Activated T-cell treated with anti-CD3 and anti-CD28 coated beads for 1 hour (primary cell): ENCODE measurements at places on chromosomes 3 and 15.

GRCh38 chr3:146550743-146551510 lies 6.5 kb upstream of the PLSCR1 start:
- no peak for DNase-seq

DNA sequence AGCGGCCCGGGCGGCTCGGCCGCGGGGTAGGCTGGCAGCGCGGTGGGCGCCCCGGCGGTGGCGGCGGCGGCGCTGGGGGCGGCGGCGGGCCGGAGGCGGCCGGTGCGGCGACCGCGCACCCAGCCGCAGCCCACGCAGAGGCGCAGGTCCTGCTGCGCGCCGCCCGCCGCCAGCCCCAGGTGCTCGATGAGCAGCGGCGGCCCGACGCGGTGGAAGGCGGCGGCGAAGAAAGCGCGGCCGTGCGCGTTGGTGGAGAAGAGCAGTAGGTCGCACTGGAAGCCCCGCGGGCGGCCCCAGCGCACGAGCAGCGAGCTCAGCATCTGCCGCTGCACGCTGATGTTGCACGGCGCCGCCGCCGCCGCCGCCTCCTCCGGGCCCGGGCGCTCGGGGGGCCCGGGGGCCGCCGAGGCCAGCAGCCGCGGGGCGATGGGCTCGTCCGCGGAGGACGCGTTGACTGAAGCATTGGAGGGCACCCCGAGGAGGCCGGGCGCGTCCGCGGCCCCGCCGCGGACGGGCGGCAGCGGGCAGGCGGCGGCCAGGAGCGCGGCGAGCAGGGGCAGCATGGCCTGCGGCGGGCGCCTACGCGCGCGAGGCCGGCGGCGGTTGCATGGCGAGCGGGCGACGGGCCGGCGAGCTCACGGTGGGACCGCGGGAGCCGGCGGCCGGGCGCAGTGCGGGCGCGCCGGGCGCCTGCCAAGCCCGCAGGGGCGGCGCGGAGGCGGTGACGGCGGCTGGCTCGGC lies 452 bp downstream of the TMEM158 start:
- DNase-seq: peak; percentile 26

DNA sequence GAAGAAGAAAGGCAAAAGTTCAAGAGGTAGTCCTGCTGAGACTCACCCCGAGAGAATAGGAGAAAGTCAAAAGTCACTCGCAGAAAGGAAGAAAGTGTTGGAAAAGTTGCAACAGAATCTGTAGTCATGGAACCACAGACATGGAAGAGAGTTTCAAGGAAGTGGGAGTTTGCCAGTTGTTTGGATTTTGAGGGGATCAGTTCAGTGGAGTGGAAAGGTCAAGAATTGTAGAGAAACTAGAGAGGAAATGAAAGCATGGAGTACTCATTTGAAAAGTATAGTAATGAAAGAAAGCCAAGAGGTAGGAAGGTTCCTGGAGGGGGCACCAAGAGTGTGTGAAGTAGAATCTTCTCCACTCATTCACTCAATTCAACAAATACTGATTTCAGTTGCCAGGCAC lies 34.7 kb downstream of the SPTSSB start:
- no peak for DNase-seq

GRCh38 chr3:64595253-64595694 lies 92.5 kb downstream of the ADAMTS9 start:
- DNase-seq: no peak

- no peak for DNase-seq
Observed at GRCh38 chr15:98610991-98611390, 37.3 kb upstream of the IGF1R start.

- peak; percentile 9 for DNase-seq
Observed at GRCh38 chr15:76904461-76905012, 603 bp downstream of the SCAPER start.

GRCh38 chr3:55819005-55819404 lies 331.9 kb upstream of the WNT5A start:
- DNase-seq: no peak

GRCh38 chr3:74590620-74591262 lies 23.7 kb downstream of the CNTN3 start:
- no peak for DNase-seq

GRCh38 chr15:31223478-31224350 lies 102.9 kb upstream of the KLF13 start:
- no peak for DNase-seq

- DNase-seq: no peak
Observed at GRCh38 chr15:65372787-65373067, 5.1 kb downstream of the IGDCC3 start.

DNA sequence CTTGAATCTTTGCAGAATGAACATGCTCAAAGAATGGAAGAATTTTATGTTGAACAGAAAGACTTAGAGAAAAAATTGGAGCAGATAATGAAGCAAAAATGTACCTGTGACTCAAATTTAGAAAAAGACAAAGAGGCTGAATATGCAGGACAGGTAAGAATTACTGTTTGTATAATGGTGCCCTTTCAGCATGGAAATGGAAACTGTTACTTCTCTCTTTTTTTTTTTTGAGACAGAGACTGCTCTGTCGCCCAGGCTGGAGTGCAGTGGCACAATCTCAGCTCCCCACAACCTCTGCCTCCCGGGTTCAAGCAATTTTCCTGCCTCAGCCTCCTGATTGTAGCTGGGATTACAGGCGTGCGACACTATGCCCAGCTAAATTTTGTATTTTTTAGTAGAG lies 27.6 kb upstream of the CLDN11 start:
- no peak for DNase-seq

GRCh38 chr15:58258501-58259292 lies 120.5 kb downstream of the AQP9 start:
- DNase-seq: no peak

DNA sequence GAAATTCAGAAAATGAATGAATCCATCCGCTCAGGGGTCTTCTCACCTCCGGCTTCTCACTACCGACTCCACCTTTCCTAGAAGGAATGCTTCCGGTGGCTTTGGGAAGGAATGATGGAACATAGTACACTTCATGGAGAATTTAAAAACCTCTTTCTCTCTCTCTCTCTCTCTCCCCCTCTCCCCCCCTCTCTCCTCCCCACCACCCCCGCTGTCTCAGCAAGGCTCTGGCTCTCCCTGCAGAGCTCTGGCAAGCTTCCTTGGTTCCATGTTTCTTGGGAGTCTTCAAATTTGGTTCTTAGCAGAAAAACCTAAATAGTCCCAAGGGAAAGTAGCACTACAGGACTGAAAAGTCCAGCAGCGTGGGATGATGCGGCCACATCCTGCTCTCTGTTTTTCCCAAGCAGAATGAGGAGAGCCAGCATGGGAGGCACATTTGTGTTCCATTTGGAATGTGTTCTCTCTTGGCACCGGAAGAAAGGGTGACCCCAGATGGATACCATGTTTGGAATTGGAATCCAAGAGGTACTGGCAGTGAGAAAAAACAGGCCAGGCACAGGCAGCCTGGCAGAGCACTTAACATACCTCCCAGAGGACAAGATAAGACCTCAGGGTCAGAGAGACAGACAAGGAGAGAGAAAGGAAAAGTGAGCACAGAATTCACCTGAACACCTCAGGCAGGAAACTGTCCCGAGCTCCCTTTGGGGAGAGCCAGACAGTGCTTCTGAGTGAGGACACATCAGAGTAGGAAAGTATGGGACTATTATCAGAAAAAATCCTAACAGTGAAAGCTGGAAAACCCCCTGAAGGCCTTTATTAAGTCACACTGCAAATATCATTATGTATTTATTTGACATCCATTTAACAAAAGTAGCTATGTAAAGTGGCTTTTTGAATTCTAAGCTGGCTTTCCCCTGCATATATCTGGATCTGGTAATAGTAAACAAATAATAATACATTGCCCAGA lies at the start of gene POPDC2:
Gene POPDC2 (minus strand): TSS at position 116 of the 967 bp plus-strand sequence. CDS start 166 bp downstream, outside the sequence.
- DNase-seq: no peak

- DNase-seq: no peak
Observed at GRCh38 chr15:40680151-40680550, 14.8 kb upstream of the RAD51 start.

GRCh38 chr3:154602241-154602640 lies 172.3 kb upstream of the GPR149 start:
- DNase-seq: no peak

DNA sequence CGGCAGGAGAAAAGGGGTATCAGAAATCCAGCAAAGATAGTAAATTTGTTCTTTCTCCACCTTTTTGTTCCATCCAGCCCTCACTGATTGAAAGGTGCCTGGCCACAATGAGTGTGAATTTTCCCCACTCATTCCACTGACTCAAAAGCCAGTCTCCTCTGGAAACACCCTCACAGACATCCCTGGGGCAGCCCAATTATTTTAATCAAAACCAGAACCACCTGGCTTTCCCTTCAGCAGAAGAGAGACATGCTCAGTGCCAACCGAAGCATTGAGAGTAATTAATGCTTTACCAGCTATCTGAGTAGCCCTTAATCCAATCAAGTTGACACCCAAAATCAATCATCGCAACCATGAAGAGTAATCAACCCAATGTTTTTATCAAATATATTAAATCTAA lies 1129.6 kb upstream of the GBE1 start:
- DNase-seq: no peak

DNA sequence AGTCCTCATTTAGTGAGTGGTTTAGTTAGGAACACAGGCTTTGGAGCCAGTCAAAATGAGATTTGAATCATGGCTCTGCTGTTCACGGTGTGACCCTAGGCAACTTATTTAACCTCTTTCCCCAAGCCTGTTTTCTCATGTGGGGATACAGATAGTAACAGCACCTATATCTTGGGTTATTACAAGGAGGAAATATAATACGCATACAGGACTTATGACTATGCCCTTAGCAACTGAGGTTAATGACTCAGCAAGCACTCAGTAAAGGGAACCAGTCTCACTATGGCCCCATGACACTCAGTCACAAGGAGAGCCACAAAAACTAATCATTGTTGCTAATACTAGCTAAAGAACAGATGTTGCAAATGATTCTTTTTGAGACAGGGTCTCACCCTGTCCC lies 45.9 kb downstream of the SUMF1 start:
- DNase-seq: no peak

- DNase-seq: no peak
Observed at GRCh38 chr3:45560281-45560971, 34.1 kb upstream of the LIMD1 start.

DNA sequence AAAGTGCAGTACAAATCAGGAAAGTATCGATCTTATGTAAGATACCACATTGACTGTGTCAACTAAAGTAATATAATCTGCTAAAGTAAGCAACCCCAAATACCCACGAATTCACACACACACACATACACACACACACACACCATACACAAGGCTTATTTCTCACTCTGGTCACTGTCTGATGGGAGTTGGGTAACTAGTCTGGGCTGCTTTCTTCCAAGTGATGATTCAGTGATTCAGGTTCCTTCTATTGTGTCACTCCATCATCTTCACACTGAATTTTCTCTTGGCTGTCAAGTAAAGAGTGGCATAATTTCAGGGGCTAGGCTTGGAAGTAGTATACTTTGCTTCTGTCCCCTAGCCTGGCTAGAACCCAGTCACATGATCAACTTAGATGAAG lies 104.8 kb upstream of the CCDC54 start:
- no peak for DNase-seq

GRCh38 chr3:141338881-141339280 lies 29.4 kb upstream of the ZBTB38 start:
- DNase-seq: no peak

- DNase-seq: no peak
Observed at GRCh38 chr3:142981108-142981507, 17.6 kb upstream of the PAQR9 start.

- DNase-seq: no peak
Observed at GRCh38 chr3:8460815-8461456, 40.7 kb upstream of the LMCD1 start.

- DNase-seq: no peak
Observed at GRCh38 chr15:77346245-77347036, 73.5 kb downstream of the PEAK1 start.

- DNase-seq: no peak
Observed at GRCh38 chr3:185640308-185640707, 54.2 kb downstream of the SENP2 start.

DNA sequence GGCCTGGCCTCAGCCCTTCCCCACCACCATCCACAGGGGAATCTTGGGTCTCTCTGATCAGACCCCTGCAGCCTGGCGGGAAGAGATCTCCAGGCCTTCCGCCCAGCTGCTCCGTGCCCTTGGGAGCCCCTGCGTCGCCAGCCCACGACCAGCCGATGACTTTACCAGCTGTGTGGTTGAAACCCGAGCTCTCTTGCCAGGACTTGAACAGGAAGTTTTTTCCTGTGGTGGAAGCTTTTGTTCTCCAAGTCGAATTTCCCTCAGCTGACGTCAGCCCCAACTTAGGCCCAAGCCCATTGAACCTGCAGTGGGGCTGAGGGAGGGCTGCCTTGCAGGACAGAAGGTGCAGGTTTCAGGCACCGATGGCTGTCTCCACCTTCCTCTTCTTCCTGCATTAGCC lies 51.7 kb upstream of the SMAD3 start:
- no peak for DNase-seq

- no peak for DNase-seq
Observed at GRCh38 chr3:12249519-12249918, 39.4 kb upstream of the PPARG start.

GRCh38 chr3:42090973-42091731 lies at the start of gene TRAK1:
Gene TRAK1, plus strand, starts transcription at chr3:42091357. Its CDS starts 113 bp downstream, at chr3:42091470.
- no peak for DNase-seq

- DNase-seq: no peak
Observed at GRCh38 chr3:31645256-31645655, 112.5 kb downstream of the STT3B start.

GRCh38 chr3:64070704-64071103 lies 47.4 kb upstream of the PSMD6 start:
- no peak for DNase-seq

DNA sequence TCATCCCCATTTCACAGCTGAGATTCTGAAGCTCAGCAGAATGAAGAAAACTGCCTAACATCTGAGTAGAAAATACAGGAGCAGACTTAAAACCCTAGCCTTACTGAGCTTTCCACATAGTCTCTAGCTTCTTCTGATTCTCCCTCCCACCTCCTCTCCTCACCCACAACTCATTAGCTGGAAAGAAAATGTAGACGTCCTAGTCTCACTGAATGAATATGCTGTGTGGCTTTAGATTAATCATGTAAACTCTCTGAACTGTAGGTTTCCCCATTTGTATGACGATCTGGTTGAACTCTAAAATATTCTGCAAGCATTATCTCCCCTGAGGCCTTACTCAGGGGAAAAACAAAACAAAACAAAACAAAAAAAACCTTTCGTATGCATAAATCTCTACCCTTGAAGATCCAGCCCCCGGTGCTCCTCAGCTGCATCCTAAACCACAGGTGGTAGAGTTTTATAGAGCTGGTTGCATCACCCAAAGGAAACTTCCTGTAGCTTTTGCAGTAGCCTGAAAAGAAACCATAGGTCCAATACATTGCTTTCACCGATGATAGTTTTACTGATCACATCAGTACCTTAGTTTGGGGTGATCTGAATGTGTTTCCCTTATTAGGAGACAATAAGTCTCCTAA lies 40.6 kb downstream of the FOXB1 start:
- no peak for DNase-seq

GRCh38 chr3:115651599-115651998 lies 28.3 kb downstream of the GAP43 start:
- no peak for DNase-seq
